HT-29 (cell line): ENCODE measurements at places on chromosomes 5 and 9. TPM values are rescaled to one million over a fixed set of nuclear protein-coding genes. Genes with fewer than 3 reads are reported as not detected.

GRCh38 chr5:142441616-142442015 is 116.8 kb upstream of the SPRY4 start:
- DNase-seq, result no peak

DNA sequence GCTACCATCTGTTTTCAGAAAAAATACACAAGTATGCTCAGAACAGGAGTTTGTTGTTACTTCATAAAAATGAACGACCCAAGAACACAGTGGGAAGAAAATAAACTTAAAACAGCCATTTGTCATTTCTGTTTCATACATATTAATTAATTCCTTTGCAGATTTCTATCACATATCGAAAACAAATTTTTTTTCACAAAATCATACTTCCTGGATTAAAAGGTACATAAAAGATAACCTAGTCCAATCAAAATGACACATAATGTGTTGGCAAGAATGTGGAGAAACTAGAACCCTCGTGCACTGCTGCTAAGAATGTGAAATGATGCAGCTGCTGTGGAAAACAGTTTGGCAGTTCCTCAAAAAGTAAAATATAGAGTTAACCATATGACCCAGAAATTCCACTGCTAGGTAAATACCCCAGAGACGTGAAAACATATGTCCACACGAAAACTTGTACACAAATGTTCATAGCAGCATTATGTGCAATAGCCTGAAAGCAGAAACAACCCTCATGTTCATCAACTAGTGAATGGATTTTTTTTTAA is 46.0 kb downstream of the MYO10 start:
- no peak for DNase-seq

GRCh38 chr5:126274076-126274762 is 149.0 kb upstream of the GRAMD2B start:
- no peak for DNase-seq

- DNase-seq, result no peak
Measured at GRCh38 chr9:136955943-136956335, 3.9 kb downstream of the LCN12 start.

- DNase-seq, result no peak
Measured at GRCh38 chr9:109852556-109852955, 72.6 kb downstream of the PALM2AKAP2 start.

Gene SPATA6L
- total RNA-seq, result 6.3 and 9.3 TPM in 2 replicates

Gene C5orf52
- not detected in 2 replicates for total RNA-seq
